ENCODE measurements at places on chromosomes 6 and 20. TPM values are rescaled to one million over a fixed set of nuclear protein-coding genes. Genes with fewer than 3 reads are reported as not detected.

GRCh38 chr6:42369568-42369967 lies 82.2 kb downstream of the TRERF1 start:
- no peak for DNase-seq

- no peak for DNase-seq
These were observed 74.3 kb downstream of the ARMC2 start for GRCh38 chr6:108922499-108922898.

- no peak for DNase-seq
These were observed 586 bp upstream of the HMGA1 start for GRCh38 chr6:34236131-34236442.

- peak; percentile 81 for DNase-seq
These were observed 11.2 kb upstream of the MMP24 start for GRCh38 chr20:35215066-35215956.

- DNase-seq, result no peak
These were observed 254.7 kb downstream of the FARS2 start for GRCh38 chr6:5516036-5516435.

DNA sequence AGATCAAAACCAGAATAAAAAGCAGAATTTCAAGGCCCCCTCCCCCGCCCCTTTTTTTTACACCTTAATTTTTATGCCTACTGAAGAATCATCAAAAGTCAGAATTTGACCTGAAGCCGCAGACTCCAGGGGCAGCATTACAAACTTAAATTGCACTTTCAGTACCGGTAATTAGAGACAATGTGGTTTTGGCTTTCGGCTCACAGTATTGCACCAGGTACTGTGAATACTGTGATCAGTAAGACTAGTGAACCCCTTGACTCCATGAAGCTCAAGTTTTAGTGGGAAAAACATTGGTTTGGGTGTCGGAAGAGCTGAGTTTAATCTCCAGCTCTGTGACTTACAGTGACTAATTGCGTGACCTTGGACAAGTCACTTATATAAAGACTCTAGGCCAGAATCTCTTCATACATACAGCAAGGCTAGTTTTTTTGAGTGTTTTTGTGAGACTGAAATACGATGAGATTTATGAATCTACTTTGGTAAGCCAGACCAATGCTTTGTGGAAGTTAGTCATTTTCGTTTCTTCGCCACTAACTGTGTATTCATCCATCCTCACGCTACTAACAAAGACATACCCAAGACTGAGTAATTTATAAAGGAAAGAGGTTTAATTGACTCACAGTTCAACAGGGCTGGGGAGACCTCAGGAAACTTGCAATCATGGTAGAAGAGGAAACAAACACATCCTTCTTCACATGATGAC lies 114.7 kb downstream of the SASH1 start:
- DNase-seq, result no peak

- DNase-seq, result no peak
These were observed 63.2 kb downstream of the PYGB start for GRCh38 chr20:25310921-25311728.

GRCh38 chr6:168623736-168624135 lies 182.8 kb downstream of the SMOC2 start:
- no peak for DNase-seq

- DNase-seq, result no peak
These were observed 1.7 kb downstream of the ATP6V1G2 start for GRCh38 chr6:31544676-31545075.

GRCh38 chr20:59451066-59451630 lies 150.7 kb downstream of the EDN3 start:
- DNase-seq, result no peak

DNA sequence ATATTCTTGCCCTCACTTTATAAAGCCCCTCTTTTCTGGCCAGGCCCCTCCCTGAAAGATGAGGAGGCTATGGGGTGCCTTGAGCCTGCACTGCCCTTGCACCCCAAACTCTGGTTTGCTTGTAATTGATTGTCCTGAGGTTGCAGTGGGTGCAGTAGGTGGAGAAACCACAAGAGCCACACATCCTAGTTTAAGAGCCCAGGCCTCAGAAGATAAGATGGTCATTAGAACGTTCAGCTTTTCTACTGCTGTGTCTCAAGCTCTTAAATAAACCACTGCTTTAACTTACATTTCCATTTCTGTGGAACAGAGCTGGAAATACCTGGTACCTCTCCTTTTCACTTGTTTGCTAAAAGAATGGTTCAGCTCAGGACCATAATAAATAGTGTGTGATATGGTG lies 9.0 kb downstream of the MRAP2 start:
- DNase-seq, result no peak

GRCh38 chr6:19478992-19479391 lies 358.2 kb upstream of the ID4 start:
- no peak for DNase-seq

GRCh38 chr20:17436664-17437063 lies 94.5 kb downstream of the BFSP1 start:
- no peak for DNase-seq

DNA sequence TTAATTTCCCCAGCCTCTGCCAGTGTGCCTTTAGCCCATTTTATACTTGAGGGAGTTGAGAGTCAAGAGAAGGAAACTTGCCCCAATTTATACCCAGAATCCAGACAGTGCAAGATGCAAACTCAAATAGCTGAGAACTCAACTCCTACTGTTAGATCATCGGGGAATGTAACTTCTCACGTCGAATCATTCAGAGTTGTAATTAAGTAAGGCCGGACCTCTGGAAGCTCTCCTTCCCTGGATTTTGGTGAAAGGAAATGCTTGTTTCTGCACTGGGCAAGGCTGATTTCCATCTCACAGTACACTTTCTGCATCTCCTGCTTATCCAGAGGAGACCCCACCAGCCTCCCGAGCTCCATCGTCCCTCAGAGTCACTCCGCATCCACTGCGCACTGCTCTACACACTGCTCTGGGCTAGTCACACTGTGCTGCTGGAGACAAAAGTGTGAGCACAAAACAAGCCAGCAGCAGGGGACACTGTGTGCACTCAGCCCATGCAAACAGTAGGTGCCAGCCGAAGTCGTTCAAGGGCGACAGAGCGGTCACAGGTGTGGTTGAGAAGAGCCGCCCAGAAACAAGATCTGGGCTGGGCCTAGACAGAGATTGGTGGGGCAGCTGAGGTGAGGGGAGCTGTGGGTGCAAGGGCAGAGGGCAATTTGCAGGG lies 150.4 kb upstream of the QKI start:
- no peak for DNase-seq

DNA sequence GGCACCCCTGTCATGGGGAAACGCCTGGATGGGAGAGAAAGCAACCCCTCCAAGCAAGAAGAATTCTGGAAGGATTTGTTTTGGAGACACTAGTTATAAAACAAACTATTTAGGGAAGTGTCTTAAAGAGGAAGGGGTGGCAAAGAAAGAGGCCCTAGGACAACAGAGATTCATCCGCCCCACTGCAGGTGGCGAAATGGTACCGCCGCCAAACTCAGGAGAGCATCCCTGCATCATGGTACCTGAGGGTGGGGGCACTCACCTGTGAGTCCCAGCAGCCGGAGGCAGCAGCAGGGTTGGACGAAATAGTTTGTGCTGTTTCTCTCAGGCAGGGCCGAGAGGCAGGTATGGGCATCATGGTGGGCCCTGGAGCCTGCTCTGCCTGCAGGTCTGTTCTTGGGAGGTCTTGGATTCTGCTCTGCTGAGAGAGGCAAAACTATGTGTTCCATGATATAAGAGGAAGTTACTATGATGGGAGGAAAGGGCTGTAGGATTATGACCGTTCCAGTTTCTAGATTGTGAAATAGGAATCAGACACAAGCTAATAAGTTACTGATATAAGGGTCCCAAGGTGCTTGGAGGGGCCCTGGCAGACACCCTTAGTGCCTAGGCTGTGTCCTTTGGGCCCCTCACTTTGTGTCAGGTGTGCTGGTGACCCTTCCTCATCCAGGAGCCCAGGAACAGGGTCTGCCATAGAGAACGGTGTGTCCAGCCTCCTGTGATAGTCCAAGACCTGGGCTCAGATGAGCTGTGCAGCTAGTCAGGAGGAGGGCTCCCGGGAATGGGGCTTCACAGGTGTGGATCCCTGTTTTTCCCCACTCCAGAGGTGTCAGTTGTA lies 20.4 kb downstream of the SIRPD start:
- no peak for DNase-seq

DNA sequence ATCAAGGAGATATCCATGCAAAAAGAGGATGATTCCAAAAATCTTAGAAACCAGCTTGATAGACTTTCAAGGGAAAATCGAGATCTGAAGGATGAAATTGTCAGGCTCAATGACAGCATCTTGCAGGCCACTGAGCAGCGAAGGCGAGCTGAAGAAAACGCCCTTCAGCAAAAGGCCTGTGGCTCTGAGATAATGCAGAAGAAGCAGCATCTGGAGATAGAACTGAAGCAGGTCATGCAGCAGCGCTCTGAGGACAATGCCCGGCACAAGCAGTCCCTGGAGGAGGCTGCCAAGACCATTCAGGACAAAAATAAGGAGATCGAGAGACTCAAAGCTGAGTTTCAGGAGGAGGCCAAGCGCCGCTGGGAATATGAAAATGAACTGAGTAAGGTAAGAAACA lies 10.1 kb upstream of the SNRNP48 start:
- no peak for DNase-seq

DNA sequence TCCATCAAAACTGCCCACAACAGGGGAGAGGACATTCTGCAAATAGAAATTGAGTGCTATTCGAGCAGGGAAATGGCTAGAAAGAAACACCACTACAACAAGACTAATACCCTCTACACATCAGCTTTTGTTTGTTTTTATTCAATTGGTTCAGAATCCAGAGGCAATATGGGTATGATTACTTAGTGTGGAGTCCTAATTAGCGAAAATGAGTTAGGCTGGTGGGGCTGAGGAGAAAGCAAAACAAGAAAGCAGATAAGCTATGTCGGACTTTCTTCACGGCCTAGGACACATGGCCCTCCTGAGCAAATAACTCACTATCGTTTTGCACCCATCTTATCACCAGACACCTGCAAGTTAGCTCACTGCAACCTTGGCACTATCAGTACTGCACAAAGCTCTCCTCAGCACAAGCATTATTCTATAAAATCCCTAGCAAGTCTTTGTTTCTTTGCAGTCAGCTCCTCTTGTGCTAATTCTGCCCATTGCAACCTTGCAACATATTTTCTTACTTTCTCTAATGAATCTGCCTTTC lies 31.3 kb upstream of the SH3BGRL2 start:
- no peak for DNase-seq

DNA sequence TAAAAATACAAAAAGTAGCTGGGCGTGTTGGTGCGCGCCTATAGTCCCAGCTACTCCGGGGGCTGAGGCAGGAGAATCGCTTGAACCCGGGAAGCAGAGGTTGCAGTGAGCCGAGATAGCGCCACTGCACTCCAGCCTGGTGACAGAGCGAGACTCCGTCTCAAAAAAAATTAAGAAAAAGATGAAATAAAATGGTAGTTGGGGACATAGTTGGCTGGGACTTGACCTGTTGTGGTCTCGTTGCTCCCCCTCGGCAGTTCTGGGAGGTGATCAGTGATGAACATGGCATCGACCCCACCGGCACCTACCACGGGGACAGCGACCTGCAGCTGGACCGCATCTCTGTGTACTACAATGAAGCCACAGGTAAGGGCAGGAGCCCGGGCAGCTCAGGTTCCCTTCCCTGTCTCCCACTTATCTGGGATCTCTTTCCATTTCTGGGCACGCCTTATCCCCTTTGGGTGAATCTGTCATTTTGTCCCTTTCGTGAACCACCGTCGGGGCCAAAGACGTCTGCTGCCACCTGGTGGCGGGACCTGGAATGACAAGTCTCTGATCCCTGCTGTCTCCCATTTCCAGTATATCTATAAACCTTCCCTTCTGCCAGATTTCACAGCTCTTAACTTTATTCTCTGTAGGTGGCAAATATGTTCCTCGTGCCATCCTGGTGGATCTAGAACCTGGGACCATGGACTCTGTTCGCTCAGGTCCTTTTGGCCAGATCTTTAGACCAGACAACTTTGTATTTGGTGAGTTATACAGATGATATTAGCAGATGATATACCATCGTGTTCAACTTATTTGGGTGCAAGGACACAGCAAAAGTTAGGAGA lies 2.3 kb downstream of the TUBB start:
- DNase-seq, result no peak

- no peak for DNase-seq
These were observed 28.0 kb downstream of the ID4 start for GRCh38 chr6:19865178-19865577.

The ASIP gene
- total RNA-seq, result not detected

The NKX2-2 gene
- not detected for total RNA-seq

The GPR63 gene
- 1.8 TPM for total RNA-seq

The ULBP1 gene
- total RNA-seq, result 6.0 TPM

The ZKSCAN3 gene
- 5.5 TPM for total RNA-seq

The AVP gene
- not detected for total RNA-seq

The SLC17A3 gene
- not detected for total RNA-seq
